EL (cell line): ENCODE measurements at places on chromosomes 4 and X.

- peak; percentile 59 for DNase-seq
These were observed 551.5 kb upstream of the PITX2 start for GRCh38 chr4:111174331-111174730.

GRCh38 chr4:48071191-48071590 is 54.6 kb downstream of the NIPAL1 start:
- no peak for DNase-seq

DNA sequence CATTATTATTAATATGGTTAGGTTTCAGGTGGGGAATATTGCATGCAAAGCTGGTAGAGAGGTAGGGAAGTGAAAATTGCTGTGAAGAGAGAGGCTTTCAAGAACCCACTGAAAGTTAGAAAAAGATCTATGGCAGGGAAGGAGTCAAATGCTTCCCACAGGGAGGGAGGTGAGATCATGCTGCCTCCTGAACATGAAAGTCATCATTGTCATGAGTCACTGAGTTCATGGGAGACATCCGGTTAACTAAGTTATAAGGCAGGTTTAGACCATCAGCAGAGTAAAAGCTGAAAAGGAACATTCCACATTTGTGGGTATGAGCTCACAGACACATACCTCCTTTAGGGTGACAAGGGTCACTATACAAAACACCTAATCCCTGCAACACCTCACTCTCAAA is 16.2 kb downstream of the GATB start:
- peak; percentile 92 for DNase-seq

DNA sequence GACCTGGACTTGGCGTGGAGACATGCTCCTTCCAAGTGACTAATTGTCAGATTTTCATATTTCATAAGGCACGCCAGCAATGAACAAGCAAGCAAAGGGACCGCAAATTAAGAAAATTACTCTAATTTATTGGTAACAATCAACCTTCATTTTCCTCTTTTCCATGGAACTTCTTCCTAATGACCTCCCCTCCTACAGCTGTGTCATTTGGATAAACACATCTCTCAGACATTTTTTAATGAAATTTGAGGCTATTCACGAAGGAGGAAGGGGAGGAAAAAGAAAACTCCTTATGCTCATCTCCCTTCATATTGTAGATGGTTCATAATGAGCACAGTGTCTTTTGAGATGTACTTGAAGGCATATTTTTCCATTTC is 38.6 kb upstream of the TLR3 start:
- no peak for DNase-seq

- no peak for DNase-seq
These were observed 452.3 kb downstream of the ZIC3 start for GRCh38 chrX:138018145-138018799.

GRCh38 chrX:140501321-140501720 is 3.5 kb downstream of the SOX3 start:
- DNase-seq, result no peak

DNA sequence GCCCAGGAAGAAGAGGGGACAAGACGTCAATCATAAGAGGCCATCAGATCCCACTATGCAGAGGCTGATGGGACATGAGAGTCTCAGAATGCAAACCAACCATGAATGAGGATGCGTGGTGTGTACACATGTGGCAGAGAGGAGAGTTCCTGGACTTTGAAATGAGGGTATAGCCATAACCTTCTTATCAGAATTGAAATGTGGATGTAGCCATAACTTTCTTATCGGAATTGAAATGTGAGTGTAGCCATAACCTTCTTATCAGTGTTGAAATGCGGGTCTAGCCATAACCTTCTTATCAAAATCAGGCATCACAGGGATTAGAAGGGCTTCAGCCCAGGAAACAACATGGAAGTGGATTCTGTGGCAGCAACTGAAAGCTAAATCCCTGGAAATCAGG is 415.5 kb upstream of the FAT1 start:
- no peak for DNase-seq

GRCh38 chr4:178808106-178808505 is 1365.9 kb upstream of the AGA start:
- DNase-seq, result no peak

DNA sequence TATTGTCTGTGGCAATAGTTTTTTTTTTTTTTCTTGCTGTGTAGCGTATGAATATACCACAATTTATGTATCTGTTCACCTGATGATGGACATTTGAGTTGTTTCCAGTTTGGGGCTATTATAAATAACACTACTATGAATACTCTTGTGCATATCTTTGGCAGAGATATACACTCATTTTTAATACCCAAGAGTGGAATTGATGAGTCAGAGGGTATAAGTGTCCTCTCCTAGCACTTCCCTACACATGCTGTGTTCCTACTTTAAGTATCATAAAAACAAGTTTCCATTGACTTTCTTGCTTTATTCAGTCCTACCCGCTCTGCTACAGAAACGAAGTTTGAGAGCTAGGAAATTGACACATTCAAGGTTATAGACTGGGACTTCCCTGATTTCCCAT is 39.8 kb downstream of the XIAP start:
- DNase-seq, result peak; percentile 12

DNA sequence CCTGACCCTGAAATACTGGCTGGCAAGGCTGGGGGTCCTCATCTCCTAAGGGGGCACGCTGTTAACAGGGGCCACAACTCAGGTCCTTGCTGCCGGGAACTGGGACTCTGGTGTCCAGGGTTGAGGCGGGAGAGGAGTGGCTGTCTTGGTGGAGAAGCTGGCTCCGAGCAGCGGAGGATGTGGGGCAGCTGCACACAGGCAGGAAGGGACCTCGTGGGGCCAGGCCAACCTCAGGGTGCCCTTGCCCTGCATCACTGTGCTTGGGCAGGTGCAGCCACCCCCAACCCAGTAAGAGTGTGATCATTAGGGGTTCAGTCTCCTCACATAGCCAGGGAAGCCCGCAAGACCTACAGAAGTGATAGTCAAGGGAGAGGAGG is 12.6 kb upstream of the PDE6B start:
- DNase-seq, result no peak

DNA sequence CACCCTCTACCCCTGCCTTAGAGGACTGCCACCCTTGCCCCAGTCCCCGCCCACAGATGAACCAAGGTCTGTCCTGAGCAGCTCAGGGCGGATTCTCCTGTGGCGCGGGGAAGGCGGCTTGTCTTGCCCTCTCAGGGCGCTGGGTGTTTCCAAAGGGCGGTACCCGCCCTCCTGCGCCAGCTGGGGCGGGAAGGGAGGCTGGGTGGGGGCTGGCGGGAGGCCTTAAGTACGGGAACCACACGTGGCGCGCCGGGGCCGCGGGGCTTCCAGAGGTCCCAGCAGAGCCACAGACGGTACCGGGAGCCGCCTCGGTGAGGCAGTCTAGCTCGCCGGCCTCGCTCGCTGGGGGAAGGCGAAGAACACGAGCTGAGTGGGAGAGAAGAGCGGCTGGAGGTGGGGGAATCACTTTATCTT is 361.1 kb downstream of the MID1IP1 start:
- DNase-seq, result no peak

DNA sequence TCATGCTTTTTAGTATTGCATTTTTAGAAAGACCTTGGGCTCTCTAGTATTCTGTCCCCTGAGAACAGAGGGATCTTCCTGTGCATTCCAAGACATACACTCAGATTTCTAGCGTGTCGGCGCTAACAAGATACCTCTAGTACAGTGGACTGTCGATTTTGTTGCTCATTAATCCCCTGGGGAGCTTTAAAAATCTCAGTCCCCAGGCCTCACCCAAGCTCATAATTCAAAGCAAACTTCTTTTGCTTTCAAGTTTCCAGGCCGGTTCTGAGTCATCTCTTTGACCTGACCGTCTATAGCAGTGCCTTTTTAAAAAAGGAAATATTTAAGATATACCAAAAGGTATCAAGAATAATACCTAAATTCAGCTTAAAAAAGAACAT is 137.0 kb downstream of the AMMECR1 start:
- peak; percentile 73 for DNase-seq

GRCh38 chr4:2272026-2272827 is 10.3 kb upstream of the MXD4 start:
- DNase-seq, result no peak

DNA sequence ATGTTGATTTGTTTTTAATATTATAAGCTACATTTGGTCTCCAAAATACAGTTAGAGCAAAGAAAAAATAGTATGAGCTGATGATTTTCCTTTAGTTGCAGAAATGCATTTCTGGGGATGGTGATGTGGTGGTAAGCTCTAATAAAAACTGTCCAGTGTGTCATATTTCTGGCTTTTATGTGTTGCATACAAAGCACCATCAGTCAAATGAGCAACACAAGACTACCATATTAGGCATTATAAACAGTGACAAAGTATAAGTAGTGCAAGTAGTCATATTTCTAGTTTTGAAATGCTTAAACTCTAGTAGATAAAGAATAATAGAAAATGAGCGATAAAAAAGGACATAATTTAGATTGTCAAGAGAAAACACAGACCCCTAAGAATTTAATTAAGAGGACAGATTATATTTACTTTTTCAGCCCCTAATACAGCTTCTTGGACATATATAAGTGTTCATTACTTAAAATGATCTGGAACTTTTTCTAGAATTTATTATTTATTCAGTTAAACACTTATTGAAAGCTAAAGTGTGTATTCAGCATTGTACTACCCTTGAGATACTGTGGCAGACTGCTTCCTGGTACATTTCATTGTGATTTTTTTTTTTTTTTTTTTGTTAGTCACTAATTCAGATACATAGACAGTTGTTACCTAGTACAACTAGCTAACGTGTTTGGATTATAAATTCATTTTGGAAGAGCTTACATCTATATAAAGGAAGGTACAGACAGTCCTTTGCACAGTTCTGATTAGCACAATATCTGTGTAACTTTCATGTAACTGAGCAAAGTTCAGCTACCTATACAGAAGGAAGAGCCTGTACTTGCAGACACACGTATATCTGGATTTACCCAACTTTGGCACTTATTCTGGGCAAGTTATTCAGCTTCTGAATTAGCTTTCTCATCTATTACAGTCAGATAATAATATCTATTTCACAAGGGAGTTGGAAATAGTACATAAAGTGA is 22.3 kb downstream of the RAP1GDS1 start:
- peak; percentile 18 for DNase-seq

- DNase-seq, result no peak
These were observed 69.4 kb upstream of the HGFAC start for GRCh38 chr4:3372264-3372932.

GRCh38 chr4:6768539-6768905 is 14.0 kb upstream of the KIAA0232 start:
- peak; percentile 43 for DNase-seq

DNA sequence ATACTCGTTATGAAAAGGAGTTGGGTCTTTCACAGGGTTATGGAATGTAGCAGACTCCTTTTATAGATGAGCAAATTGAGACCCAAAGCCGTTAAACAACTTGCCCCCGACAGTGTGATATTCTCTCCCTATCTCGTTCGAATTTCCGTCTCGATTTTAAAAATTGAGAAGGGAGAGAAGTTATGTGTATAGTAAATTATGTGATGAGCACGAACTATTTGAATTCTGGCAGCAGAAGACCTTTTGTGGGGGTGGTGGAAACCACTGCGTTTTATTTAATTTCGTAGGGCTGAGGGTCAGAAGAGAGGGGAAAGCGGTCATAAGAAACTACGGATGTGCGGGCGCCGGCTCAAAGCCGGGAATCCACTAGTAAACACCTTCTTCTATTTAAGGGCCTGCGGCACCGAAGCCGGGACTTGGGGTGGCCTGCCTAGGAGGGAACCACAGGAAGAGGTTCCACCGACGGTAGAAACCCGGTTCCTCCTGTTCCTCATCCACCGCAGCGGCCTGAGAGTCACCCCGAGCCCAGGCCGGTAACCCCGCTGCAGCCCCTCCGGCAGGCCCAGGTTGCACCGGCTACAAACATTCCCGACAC is 1.5 kb upstream of the DDX3X start:
- peak; percentile 36 for DNase-seq

GRCh38 chr4:136505020-136505419 is 1027.3 kb downstream of the PCDH18 start:
- DNase-seq, result peak; percentile 15
